ENCODE measurements at places on chromosomes 2 and 18.

- DNase-seq = no peak
Observed at GRCh38 chr2:96551605-96552314, 15.2 kb downstream of the ARID5A start.

- DNase-seq = no peak
Observed at GRCh38 chr2:126614524-126615227, 41.3 kb upstream of the GYPC start.

DNA sequence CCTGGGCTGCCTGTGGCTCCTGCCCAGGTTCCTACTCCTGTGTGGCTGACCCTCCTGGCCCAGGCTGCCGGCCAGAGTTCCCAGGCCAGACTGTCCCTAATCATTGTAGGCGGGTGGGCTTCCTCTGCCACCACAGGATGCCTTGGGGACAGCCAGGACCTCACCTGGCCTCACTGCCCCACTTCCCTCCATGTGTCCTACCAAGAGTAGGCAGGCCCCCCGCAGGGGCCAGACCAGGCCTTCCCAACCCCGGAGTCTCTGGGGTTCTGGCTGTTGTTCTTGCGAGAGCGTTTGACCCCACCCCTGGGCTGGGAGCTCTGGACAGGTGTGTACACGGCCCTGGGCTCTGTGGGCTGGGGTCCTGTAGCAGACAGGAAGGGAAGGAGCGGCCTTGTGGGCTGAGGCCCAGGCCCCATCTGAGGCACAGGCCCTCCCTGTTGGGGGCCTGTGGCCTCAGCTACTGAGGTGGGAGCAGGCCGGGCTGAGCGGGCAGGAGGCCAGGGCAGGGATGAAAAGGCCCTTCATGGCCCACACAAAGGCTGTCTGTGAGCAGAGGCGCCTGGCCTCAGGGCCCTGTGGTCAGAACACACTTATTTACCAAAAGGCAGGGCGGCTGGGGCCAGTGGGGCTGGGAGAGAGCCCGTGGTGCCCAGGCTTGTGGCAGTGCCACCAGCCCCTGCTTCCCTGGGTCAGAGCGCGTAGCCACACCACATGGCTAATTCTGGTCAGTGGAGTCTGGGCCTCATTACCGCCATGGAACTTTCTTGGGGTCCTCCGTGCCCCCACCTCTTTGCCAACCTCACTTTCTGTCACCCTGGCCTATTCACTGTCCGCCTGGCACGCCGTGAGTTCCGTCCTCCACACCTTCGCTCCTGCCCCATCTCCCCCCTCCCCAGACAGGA is 2.0 kb downstream of the SNORC start:
- no peak for DNase-seq

GRCh38 chr18:62784338-62784965 is 69.1 kb downstream of the PHLPP1 start:
- DNase-seq = no peak

GRCh38 chr2:84965827-84966226 is 5.1 kb upstream of the KCMF1 start:
- no peak for DNase-seq

- DNase-seq = no peak
Observed at GRCh38 chr2:71891719-71892422, 255.8 kb downstream of the CYP26B1 start.

DNA sequence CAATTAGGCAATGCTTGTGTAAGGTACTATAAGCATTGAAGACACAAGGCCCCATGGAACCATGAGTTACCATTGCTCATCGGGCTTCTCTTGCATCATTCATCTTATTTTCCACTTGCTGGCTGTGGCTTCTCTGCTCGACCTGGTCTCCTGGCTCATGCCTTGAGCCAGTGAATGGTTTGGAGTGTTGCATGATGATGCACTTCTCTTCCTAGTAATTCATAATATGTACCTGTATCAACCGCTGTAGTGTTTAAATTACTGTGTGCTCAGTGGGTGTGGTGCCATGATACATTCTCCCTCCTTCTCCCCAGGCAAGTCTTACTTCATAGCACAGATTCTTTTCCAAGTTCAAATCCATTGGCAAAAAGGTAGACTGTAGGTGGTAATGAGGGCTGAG is 66.8 kb downstream of the ABCA12 start:
- no peak for DNase-seq

DNA sequence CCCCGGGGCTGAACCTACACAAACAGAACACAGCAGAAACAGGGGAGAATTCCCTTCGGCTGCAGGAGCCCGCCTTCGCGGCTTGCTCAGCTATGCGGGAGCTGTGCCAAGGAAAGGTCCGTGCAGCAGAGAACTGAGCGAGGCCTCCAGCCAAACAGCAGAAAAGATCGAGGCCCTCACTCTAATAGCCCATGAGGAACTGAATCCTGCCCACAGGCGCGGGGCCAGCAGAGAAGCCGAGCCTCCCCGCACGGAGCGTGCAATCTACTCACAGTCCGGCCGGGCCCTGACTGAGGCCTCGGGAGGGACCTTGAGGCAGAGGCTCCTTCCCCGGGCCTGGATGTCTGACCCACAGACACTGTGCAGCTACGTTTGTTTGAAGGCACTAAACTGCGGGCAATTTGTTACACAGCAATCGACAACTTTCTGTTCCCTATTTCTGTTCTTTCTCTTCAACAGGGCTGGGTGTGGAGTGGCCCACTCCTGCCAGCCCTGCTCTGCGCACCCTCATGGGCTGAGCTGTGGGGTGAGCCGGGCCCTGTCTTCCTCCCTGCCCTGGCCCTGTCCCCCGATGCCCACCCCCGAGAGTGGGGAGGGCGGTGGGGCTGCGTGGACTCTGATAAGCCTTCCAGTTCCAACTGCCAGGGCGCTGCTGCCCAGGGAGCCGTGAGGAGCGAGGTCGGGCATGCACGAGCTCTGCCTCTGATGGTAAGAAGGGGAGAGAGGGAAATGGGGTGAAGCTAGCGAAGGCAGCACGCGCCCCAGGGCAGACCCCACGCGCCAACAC is 13.7 kb downstream of the HES6 start:
- no peak for DNase-seq

DNA sequence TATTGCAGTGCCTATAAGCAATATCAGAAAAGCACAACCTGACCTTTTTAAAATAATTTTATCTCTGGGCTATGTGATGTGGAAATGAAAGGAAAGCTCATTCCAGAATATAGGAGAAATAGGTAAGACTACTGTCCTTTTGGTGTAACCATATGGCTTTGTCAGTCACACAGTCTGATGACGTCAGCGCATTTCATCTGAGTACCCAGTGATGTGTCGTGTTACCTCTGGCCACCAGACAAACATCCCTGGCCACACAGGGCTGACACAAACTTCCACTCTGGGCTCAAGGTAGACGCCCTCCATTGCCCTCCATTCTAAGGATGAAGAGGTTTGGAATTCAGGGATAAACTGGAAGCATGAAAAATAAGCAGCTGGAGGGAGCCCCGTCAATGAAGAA is 506.7 kb downstream of the CMPK2 start:
- no peak for DNase-seq

- no peak for DNase-seq
Observed at GRCh38 chr2:11729362-11730212, 16.8 kb upstream of the LPIN1 start.

GRCh38 chr2:215868846-215869543 is 144.4 kb downstream of the MREG start:
- DNase-seq = no peak

DNA sequence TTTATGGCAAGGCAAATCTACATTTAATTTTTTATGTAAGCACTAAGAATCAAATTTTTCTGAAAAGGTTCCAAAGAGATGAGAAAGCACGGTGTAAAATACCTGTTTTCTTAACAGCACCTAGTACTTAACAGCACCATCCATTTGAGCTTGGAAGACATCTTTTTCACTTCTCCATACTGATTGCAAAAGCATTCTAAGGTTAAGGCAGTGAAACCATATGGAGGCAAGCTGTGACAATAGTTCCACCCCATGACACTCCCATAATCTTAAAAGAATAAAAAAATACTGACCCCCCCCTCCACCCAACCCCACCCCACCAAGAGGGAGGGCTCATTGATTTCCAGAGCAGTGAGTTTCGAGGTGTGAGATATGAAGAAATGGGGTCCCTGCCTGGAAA is 60.6 kb downstream of the ZCCHC2 start:
- DNase-seq = no peak

- no peak for DNase-seq
Observed at GRCh38 chr2:6820236-6820635, 45.5 kb downstream of the CMPK2 start.

GRCh38 chr2:45595721-45596435 is 15.2 kb downstream of the SRBD1 start:
- no peak for DNase-seq

GRCh38 chr2:1995081-1995480 is 250.8 kb upstream of the PXDN start:
- no peak for DNase-seq

- no peak for DNase-seq
Observed at GRCh38 chr18:44767807-44768206, 87.1 kb downstream of the SETBP1 start.

GRCh38 chr2:86275384-86275799 is 62.0 kb downstream of the REEP1 start:
- no peak for DNase-seq

GRCh38 chr2:101776172-101777043 is 78.9 kb downstream of the MAP4K4 start:
- no peak for DNase-seq

DNA sequence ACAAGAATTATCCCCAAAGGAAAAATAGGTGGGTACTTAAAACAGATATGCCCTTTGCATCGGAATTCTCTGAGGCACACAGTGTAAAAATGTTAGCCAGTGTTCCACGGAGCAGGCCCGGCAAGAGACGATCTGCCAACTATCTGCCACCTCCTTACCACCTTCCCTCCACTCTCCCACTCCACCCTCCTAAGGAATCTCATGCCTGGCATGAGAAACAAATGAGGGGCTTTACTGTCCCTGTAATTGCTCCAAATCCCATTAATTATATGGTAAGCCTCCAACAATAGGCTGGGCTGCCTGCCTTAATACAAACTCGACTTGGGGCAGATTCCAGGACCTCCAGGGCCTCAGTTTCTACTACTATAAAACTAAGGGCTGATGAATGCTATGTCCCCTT is 102.3 kb downstream of the ZBTB7C start:
- no peak for DNase-seq

- DNase-seq = no peak
Observed at GRCh38 chr2:181680055-181680936, at the start of gene NEUROD1. NEUROD1 (minus strand) TSS chr2:181680517; CDS start chr2:181678860, 1,657 bp downstream.

GRCh38 chr2:227020416-227020815 is 143.6 kb downstream of the COL4A4 start:
- DNase-seq = no peak

GRCh38 chr2:71724793-71725192 is 271.4 kb downstream of the DYSF start:
- DNase-seq = no peak

- DNase-seq = no peak
Observed at GRCh38 chr2:31047599-31047998, 90.6 kb downstream of the GALNT14 start.

GRCh38 chr2:181679544-181679979 is 755 bp downstream of the NEUROD1 start:
- DNase-seq = no peak

GRCh38 chr2:168708080-168708479 is 94.4 kb upstream of the NOSTRIN start:
- DNase-seq = no peak

DNA sequence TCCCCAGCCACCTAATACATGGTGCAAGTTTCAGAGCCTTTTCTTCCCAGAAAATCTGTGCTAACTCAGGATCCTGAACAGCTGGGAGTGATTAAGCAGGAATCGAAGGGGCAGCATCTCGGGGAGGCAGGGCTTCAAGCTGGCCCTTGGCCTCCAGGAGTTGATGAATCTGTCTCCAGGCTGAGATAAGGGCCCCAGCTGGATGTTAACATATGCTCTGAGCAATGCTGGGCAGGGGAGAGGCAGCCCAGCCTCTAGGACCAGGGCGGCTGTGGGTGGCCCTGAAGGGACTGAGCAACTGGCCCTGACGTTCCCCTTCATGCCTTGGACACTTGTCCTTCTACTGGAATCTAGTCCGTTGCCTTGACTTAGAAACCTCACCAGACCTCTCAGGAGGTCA is 84.1 kb upstream of the EPC2 start:
- DNase-seq = no peak

- no peak for DNase-seq
Observed at GRCh38 chr18:73059280-73059679, 191.5 kb upstream of the NETO1 start.
